ENCODE measurements at places on chromosomes 7 and 10. TPM values are rescaled to one million over a fixed set of nuclear protein-coding genes. Genes with fewer than 3 reads are reported as not detected.

MBL2 gene
- not detected for total RNA-seq

LRRTM3 gene
- not detected for total RNA-seq

PKD2L1 gene
- total RNA-seq = not detected

CLDN3 gene
- not detected for total RNA-seq

CNNM1 gene
- total RNA-seq = 1.5 TPM

CACNA2D1 gene
- total RNA-seq = not detected

H2BK1 gene
- not detected for total RNA-seq

TEX36 gene
- total RNA-seq = not detected

TMEM196 gene
- not detected for total RNA-seq

OPN1SW gene
- total RNA-seq = not detected

VSTM2A gene
- not detected for total RNA-seq
